Stimulated activated CD8-positive, alpha-beta memory T cell treated with anti-CD3 and anti-CD28 coated beads, Interleukin-4, amount 100 ng/mL, for 24 hours (primary cell): ENCODE measurements at places on chromosomes 6 and 20.

GRCh38 chr6:168180548-168181011 lies 101.6 kb upstream of the FRMD1 start:
- DNase-seq = no peak

DNA sequence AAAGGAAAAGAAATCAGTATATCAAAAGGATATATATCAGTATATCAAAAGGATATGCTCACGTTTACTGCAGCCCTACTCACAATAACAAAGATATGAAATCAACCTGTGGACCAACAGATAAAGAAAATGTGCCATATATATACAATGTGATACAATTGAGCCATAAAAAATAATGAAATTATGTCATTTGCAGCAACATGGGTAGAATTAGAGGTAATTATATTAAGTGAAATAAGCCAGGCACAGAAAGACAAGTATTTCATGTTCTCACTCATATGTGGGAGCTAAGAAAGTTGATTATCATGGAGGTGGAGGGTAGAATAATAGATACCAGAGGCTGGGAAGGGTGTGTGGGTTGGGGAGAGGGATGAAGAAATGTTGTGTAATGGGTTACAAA lies 102.9 kb upstream of the MARCKS start:
- no peak for DNase-seq

DNA sequence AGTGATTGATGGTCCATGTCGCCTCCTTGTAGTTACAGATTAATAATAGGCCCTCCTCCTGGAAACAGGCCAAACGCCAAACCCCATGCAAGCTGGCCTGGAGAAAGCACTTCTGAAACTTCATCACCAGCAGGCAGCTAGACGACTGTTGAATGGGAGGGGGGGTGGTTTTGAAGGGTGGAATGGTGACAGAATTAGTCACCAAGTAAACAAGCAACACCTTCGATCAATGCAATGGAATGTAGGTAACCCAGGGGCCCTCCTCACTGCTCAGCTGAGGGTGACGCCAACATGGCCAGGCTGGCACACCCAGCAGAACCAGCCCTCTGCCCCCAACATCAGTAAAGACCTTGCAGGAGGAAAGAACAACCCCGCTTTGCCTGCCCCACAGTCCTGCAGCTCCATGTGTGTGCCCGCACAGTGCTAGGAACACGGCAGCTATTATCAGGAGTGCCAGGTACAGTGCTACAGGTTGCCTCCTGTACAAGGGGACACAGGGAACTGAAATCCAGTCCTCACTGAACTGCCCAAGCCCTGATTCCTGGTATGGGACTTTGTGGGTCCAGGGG lies 2.7 kb downstream of the BCAS1 start:
- no peak for DNase-seq

DNA sequence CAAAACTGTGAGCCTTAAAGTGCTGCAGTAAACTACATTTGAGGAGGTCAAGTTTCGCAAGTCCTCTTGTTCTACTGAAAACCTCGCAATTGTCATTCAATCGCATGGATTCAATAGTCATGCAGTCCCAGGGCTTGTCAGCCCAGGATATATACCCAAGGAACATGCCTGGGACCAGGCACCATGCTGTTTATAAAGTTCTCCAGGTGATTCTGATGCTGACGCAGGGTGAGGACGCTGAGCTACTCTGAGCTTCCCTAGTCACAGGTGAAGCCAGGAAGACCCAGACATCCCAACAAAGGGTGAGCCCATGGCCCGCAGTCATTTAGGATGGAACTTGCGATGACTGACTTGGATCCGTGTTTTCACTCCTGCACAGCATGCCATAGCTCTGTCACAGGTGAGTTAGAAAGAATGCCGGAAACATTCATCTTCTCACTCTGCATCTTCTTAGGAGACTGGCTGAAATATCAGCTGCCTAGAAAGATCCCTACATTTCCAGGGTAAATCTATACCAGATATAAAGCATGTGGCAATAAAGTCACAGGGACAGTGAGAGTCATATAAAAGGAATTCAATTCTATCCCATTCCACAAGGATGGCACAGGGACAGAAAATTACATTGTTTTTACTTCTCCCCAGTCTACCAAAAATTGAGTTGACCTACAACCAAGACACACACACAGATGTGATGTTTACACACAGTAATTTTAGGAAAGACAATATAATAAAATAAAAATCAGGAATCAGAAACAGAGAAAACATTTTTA lies 27.0 kb upstream of the SSTR4 start:
- DNase-seq = no peak

DNA sequence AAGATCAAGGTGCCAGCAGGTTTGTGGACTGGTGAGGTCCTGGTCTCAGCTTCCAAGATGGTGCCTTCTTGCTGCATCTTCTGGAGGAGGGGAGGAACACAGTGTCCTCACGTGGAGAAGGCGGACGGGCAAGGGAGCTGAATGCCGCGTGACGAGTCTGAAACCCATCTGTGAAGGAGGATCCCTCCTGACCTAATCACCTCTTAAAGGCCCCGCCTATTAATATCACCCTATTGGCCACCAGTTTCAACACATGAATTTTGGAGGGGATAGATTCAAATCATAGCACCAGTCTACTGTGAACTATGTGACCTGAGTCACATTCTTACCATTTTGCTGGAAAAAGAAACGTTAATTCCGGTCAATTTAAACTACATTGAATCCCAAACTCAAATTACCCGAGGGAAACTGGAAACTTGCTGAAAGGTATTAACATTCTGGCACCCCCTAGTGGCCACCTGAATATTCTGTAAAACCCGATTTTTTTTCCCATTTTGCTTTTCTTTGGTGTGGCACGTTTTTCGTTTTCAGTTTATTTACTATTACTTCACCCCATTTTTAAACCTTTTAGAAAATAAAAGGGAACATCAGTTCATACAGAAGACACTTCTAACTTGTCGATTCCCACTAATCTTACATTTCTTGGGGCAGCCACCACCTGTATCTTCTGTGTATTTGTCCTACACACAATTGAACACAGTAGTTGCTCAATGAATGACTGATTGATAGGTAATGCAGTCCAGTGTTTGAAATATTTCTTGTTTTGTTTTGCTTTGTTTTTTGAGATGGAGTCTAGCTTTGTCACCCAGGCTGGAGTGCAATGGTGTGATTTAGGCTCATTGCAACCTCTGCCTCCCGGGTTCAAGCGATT lies 17.9 kb upstream of the CCDC170 start:
- no peak for DNase-seq

DNA sequence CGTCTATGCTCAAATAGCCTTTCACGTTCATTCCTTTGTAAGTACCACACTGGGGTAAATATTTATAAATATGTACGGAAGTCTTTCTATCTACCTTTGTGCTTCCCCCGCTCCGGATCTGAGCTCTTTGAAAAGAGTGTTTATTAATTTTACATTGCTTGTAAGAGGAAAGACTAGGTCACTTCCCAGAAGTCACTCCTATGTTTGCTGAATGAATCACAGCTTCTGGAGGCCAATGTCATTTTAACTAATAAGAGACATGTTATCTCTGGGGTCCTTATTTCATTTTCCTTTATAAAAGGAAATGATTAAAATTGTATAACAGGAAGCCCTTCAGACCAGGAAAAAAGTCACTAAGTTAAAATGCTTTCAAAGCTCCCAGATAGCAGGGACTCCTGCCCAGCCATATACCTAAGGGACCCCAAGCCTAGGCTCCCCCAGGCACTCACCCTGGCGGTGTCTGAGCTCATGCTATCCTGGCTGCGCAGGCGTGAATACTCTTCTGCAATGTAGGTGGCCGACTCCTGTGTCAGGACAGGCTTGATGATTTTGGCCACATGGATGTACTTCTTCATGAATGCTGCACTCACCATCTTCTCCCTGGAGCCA lies 12.6 kb downstream of the MCM3 start:
- no peak for DNase-seq

- no peak for DNase-seq
Observed at GRCh38 chr20:12700701-12701100, 308.1 kb upstream of the SPTLC3 start.

DNA sequence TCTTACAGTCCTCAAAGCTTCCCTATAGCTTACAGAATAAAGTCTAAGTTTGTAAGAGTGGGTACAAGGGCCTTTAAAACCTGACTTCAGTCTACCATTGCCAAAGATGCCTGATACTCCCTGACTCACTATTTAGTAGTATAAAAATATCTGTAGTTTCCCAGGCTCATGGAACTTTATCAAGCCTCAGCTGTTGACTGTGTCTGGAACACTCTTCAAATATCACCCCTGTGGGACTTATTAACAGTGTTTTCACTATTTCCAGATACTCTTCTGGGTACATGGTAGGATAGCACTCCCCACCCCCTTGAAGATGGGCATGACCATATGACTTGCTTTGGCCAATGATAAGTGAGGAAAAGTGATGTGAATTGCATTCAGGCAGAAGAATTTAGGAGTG lies 105.3 kb upstream of the TENT5A start:
- DNase-seq = no peak
